ENCODE measurements at places on chromosomes 7 and 10.

DNA sequence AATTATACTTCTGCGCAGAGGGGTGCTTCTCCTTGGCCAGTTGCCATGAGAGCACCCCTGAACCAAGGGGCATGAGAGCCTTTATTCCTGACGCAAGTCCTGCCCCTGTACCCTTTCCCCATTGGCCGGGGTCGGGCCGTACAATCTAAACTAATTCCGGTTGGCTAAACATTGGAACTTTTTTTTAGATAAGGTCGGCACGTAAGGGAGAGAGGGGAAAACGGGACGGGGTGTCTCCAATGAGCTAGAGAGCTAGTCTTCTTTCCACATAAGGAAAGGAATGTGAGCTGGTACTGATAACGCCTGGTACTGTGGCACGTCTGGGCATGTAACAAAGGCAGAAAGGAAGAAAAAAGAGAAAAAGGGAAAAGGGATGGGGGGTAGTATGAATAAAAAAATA is 96.9 kb downstream of the CD36 start:
- H3K4me1 ChIP-seq, result no peaks in the 10 kb centered on the region
- DNase-seq, result no peak
- H3K27me3 ChIP-seq, result no peaks in the 10 kb centered on the region
- no peaks in the 10 kb centered on the region for H3K36me3 ChIP-seq
- no peak overlapping the region for H3K4me3 ChIP-seq
- no peak overlapping the region for H3K27ac ChIP-seq

DNA sequence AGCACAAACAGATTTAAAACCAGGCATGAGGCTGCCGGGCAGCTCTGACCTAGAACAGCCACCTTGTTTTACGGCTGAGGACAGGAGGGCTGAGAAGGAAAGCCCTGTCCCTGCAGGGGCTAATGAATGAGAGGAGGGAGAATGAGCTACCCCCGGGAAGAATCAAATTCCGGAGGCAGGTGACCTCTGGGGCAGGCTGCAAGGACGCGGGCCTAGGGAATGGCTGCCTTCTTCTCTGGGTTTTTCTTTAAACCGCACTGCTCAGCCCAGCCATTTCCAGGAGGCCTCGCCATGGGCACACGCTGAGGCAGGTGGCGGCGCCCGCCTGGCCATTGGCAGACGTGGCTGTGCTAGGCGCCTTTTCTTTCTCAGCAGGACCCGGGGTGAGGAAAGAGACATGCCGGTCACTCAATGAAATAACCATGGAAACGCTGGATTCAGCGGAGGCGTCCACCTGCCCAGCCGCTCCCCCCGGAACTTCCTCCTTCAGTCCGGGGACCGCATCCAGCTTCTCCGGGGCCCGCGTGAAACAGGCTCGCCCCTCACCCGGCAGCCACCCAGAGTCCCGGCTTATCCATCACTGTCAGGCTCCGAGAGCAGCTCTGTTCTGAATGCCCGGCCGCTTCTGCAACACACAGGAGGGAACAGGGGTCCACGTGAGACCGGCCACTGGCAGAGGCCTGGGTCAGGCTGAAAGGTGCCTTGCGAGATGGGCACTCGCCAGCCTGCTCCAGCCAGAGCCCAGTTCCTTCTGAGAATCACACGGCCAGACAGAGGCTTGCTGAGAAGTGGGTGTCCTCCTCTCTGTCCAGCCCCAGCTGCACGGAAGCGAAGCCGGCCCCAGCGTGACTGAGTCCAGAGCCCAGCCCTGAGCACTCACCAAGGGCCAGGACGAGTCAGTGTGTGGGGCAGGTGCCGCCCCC is 82.1 kb downstream of the PDGFA start:
- no peak for DNase-seq
- H3K4me1 ChIP-seq, result no peaks in the 10 kb centered on the region
- no peaks in the 10 kb centered on the region for H3K36me3 ChIP-seq
- no peak overlapping the region for H3K4me3 ChIP-seq

GRCh38 chr10:96863922-96864543 is 31.9 kb downstream of the LCOR start:
- H3K27me3 ChIP-seq, result no peaks in the 10 kb centered on the region
- no peak for DNase-seq
- peak overlapping the region; percentile 56 for H3K27ac ChIP-seq
- peaks cover 10% of the 10 kb centered on the region for H3K36me3 ChIP-seq
- H3K4me1 ChIP-seq, result peaks cover 15% of the 10 kb centered on the region

- H3K27ac ChIP-seq, result no peak overlapping the region
- DNase-seq, result no peak
- peaks cover 45% of the 10 kb centered on the region for H3K27me3 ChIP-seq
- peak overlapping the region; percentile 26 for H3K4me3 ChIP-seq
- peaks cover 5% of the 10 kb centered on the region for H3K4me1 ChIP-seq
These were observed 58.7 kb upstream of the PRPS1L1 start for GRCh38 chr7:18086165-18087025.

GRCh38 chr10:61280303-61280702 is 172.9 kb downstream of the TMEM26 start:
- peaks cover 32% of the 10 kb centered on the region for H3K27me3 ChIP-seq
- no peaks in the 10 kb centered on the region for H3K36me3 ChIP-seq
- no peak for DNase-seq

DNA sequence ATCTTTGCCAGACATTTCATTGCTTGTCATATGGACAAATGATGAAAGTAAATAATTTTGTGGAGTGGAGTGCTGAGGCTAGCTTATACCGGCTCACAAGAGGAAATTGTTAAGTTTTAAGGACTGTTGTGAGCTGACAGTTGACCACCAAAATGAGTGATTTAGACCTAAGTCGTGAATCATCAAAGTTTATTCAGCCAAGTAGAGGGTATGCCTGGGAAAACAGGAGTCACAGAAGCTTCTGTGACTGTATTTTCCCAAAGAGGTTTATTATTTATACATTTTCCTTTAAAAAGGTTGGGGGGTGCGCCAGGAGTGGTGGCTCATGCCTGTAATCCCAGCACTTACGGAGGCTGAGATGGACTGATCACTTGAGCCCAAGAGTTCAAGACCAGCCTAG is 21.8 kb downstream of the MRPS24 start:
- H3K27me3 ChIP-seq, result peaks cover 9% of the 10 kb centered on the region
- H3K27ac ChIP-seq, result no peak overlapping the region
- no peak for DNase-seq
- H3K4me3 ChIP-seq, result no peak overlapping the region

- no peaks in the 10 kb centered on the region for H3K36me3 ChIP-seq
- H3K4me3 ChIP-seq, result no peak overlapping the region
These were observed 98.2 kb upstream of the DKK1 start for GRCh38 chr10:52215745-52216361.

DNA sequence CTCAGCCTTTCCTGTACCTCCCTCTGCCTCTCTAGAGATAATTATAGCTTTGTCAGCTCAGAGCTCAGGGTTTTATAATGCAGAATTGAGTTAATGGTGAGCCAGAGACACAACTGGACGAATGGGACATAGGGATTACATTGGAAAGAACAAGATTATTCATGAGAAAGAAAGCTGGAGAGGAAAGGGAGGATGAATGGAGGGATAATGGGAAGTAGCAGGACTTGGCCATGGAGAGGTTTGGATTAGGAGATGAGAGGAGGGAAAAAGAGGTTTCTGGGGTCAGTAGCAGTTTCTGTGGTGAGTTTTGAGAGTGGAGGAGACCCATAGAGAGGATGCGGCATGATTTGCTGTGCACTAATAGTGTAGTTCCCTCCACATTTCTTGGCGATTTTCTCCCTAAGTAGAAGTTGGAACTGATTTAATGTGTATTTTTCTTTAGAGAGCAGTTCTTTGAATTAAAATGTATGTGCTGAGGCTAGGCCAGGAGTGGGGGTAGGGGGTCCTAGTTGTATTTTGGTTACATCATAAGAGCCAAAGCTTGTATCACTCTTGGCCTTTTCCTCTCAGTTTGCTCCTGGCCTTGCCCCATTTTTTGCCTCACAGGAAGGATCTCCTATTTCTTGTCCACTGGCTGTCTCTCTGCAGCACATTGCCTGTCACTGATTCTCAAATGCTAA is 107.4 kb downstream of the MKX start:
- no peak overlapping the region for H3K27ac ChIP-seq
- H3K4me3 ChIP-seq, result no peak overlapping the region
- no peak for DNase-seq
- no peaks in the 10 kb centered on the region for H3K27me3 ChIP-seq
- no peaks in the 10 kb centered on the region for H3K36me3 ChIP-seq
- H3K4me1 ChIP-seq, result no peaks in the 10 kb centered on the region

DNA sequence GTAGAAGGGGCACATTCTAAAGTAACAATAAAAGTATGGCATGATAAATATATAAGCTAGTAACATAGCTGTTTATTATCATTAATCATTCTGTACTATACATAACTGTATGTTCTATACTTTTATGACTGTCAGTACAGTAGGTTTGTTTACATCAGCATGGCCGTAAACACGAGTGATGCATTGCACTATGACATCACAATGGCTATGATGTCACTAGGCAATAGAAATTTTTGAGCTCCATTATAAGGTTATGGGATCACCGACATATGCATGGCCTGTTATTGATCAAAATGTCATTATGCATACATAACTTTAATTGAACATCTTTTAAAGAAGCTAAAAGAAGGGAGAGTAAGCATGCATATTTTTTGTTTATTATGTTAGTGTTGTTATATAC is 200.1 kb upstream of the SHH start:
- H3K4me3 ChIP-seq, result no peak overlapping the region
- no peak for DNase-seq
- peaks cover 6% of the 10 kb centered on the region for H3K4me1 ChIP-seq
- no peak overlapping the region for H3K27ac ChIP-seq

GRCh38 chr10:5499493-5500140 is at the start of gene CALML5:
CALML5 (minus strand) TSS chr10:5499570; CDS start chr10:5499438, 132 bp downstream.
- no peak for DNase-seq
- no peak within 1 kb of the TSS for H3K4me3 ChIP-seq
- H3K27me3 ChIP-seq, result peaks cover 2% of the 10 kb centered on the region
- H3K27ac ChIP-seq, result no peak within 1 kb of the TSS
- H3K36me3 ChIP-seq, result no peaks in the 10 kb centered on the region
- H3K4me1 ChIP-seq, result no peaks in the 10 kb centered on the region

DNA sequence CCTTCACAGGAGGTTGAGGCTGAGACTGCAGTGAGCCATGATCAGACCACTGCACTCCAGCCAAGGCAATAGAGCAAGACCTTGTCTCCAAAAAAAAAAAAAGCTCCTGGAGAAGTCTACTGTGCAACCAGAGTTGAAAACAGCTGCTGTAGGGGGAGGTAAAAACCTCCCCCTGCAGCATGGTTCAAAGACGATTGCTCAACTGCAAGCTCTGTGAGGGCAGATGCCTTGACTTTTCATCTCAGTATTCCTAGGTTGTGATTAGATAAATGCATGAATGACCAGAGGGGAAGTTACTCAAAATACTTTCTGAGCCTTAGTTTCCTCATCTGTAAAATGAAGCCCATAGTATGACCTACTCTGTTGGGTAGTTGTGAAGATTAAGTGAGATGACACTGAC is 25.0 kb upstream of the PPA1 start:
- H3K4me1 ChIP-seq, result peaks cover 4% of the 10 kb centered on the region
- no peak for DNase-seq

- H3K4me3 ChIP-seq, result peak overlapping the region; percentile 33
- peaks cover 33% of the 10 kb centered on the region for H3K4me1 ChIP-seq
- peaks cover 27% of the 10 kb centered on the region for H3K36me3 ChIP-seq
- DNase-seq, result peak; percentile 25
These were observed 3.0 kb upstream of the TECPR1 start for GRCh38 chr7:98254951-98255610.

DNA sequence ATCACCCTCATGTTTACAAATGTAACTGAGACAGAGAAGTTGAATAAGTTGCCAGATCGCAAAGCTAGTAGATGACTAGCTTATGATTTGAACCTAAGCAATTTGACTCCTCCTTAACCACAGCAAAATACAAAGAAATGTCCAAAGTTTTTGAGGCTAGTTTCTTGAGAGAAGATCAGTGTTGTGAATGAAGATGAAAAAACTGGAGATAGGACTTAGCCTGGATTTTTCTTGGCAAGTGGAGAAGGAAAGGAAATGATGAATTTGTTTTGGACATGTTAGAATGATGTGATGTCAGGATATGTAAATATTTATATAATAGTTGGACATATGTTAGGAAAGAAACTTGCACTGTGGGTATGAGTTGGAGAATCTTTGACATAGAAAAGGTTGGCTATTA is 149.8 kb downstream of the LSMEM1 start:
- no peak for DNase-seq
- no peak overlapping the region for H3K4me3 ChIP-seq
- no peaks in the 10 kb centered on the region for H3K27me3 ChIP-seq
- no peaks in the 10 kb centered on the region for H3K36me3 ChIP-seq
- H3K4me1 ChIP-seq, result no peaks in the 10 kb centered on the region

DNA sequence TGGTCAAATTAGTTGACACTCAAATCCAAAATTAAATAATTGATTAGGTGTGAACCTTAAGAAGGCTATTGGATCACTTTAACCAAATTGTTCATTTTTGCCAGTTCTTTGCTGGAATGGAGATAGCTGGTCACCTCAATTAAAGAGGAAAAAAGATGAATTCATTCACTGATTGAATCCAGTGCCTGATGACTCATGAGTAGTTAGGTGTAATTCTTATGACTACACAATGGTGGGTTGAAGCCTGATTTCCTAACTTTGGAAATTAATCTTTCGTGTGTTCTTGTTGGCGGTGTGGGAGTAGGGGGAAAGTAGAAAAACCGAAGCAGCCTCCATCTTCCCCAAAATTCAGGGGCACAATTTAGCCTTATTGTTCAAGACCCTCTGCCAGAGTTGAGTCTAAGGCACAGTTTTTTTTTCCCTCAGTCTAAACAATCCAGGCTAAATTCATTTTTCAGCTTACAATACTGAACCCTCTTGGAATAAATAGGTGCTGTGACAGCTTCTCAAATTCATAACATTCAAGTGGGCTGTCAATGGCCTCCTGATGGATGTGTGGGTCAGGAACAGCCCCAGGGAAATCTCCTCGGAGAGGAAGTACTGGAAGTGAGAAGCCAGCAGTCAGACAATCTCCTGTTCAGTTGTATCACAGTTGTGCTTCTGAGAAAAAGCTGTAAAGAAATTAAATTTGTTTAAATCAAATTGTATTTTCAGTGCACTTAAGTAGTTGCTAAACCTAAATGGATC is 356.6 kb downstream of the BBS9 start:
- no peaks in the 10 kb centered on the region for H3K4me1 ChIP-seq
- no peak for DNase-seq
- no peaks in the 10 kb centered on the region for H3K27me3 ChIP-seq
- no peak overlapping the region for H3K27ac ChIP-seq
- no peaks in the 10 kb centered on the region for H3K36me3 ChIP-seq

- peaks cover 16% of the 10 kb centered on the region for H3K27me3 ChIP-seq
- peaks cover 17% of the 10 kb centered on the region for H3K4me1 ChIP-seq
- H3K27ac ChIP-seq, result no peak within 1 kb of the TSS
These were observed at the start of gene ANTXRL for GRCh38 chr10:46286991-46287693. ANTXRL (plus strand) TSS chr10:46286997; CDS start chr10:46287263, 266 bp downstream.

DNA sequence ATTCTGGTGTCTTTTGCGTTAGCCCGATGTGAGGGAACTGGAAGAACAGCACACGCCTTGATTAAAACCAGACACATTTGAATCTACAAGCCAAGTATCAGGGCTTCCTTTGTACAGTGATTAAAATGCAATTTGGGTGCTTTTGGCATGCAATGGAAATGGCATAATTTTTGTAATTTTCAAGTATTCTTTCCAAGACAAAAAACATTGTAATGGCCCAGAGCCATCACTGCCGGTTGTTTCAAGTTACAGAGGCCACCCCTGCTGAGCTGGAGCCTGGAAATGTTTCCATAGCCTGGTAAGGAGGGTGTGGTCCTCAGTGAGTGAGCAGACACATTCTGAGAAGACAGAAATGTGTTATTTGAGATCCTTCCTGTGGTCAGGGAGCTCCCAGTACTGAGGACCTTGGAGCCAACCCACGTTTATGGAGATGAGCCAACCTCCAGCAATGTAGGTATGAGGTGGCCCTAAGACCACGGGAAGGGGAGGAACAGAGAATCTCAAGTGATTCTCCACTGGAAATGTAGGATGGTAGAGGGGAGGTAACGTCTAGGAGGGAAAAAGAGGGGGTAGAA is 20.9 kb downstream of the TEX36 start:
- H3K27ac ChIP-seq, result no peak overlapping the region
- H3K27me3 ChIP-seq, result no peaks in the 10 kb centered on the region
- DNase-seq, result no peak
- H3K36me3 ChIP-seq, result no peaks in the 10 kb centered on the region
- no peak overlapping the region for H3K4me3 ChIP-seq

Data from T-helper 2 cell treated with Interferon-gamma antibody and Interleukin-4, amounts not matched to agents 5 μg/mL and 100 μg/mL, for 36 hours (primary cell).